ENCODE measurements at places on chromosomes 5 and 9.

DNA sequence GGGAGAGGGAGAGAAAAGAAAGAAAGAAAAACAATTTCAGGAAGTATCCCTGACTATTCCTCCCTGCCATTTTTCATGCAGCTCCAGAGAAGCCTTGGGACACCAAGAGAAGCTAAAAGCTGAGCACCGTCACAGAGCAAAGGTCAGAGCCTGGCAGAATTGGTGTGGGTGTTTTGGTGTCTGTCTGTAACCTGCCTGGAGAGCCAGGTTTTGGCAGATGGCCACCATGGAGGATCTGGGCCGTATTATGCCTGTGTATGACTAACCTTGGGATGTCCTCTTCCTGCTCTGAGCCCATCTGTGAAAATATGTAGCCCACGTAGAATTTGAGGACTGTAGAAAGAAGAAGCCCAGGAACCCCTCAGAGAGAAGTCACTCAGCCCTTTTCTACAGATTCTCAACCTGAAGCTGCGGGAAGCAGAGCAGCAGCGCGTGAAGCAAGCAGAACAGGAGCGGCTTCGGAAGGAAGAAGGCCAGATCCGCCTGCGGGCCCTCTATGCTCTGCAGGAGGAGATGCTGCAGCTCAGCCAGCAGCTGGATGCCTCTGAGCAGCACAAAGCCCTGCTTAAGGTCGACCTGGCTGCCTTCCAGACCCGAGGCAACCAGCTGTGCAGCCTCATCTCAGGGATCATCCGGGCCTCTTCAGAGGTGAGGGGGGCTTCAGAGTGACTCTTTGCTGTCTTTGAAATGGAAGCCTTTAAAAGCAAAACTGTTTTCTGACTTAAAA, 18.8 kb downstream of the GLE1 start:
- no peak for DNase-seq

- DNase-seq, result no peak
These were observed 7.2 kb downstream of the RC3H2 start for GRCh38 chr9:122897969-122898368.

DNA sequence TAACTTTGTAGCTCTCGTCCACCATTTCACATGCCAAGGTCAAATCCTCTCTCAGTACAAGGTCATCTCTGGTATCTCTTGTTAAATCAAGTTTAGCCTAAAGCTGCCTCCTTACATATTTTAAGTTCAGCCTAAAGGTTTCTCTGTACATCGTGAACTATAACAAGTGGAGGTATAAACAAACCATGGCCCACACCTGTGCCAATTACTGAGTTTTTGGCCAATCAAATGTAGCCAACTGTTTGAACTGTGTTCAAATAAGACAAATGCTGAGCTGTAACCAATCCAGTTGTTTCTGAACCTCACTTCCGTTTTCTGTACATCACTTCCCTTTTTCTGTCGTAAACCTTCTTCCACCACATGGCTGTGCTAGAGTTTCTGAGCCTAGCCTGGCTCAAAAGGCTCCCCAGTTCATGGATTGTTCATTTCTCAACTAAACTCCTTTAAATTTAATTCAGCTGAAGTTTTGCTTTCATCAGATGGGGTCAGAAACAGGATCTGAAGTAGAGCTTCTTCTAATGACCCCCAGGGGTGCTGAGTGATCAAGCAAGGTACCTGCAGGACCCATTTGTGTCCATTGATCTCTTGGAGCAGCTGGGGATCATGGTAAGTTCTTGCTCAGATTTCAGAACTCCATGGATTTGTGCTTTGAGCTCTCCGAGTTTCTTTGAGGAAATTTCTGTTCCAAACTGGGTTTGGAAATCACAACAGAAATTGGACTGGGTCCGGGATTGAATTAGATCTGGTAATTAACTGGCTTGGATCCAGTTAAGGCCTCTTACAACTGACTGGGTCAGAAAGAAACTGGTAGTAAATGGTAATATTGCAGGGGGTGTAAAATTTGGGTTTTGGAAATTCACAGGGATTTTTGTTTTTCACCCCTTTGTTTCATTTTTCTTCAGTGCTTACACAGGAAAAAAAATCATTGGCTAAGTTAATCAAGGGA, 11.0 kb upstream of the NANS start:
- DNase-seq, result peak; percentile 9

DNA sequence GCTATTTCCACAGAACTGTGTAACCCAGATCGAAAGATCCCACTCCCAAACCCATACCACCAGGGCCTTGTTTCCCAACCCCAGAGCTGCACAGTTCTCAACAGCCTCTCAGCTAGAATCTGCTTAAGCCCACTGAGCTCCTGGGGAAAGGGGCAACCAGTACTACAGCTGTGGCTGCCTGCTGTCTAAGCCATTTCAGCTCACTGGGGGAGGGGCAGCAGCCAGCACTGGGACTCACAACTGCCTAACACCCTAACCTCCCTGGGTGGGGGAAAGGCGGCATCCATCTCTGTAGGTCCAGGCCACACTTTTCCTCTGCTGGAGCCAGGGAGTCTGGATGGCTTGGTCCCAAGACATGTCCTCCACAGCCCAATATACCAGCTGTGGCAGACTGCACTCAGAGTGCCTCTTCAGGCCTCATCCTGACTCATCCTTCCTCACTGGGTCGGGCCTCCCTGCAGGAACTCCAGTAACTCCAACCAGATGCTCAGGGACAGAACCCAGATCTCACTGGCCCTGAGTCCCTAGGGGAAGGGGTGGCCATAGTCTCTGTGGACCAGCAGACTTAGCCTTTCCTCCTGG, 241.4 kb downstream of the HINT1 start:
- DNase-seq, result no peak

GRCh38 chr5:137236849-137237507, 262.1 kb downstream of the SPOCK1 start:
- no peak for DNase-seq

GRCh38 chr9:133815781-133816180, 77.6 kb upstream of the SARDH start:
- no peak for DNase-seq

GRCh38 chr5:2141254-2142000, 258.7 kb upstream of the IRX4 start:
- peak; percentile 53 for DNase-seq

DNA sequence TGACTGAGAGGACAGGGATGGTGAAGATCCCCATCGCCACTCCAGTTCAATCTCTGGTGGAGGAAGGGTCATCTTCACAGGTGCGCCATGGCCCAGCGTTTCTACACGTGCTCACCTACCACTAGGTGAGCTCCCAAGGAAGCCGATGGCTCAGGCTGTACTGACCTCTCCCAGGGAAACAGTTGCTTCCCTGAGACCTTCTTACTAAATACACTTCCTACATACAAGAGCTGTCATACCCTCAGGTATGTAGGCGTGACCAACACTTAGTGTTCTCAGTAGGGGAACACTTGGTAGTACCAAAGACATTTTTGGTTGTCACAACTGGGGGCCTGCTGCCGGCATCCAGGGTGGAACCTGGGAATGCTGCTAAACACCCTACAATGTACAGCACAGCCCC, 75.2 kb downstream of the TENT4A start:
- DNase-seq, result no peak

DNA sequence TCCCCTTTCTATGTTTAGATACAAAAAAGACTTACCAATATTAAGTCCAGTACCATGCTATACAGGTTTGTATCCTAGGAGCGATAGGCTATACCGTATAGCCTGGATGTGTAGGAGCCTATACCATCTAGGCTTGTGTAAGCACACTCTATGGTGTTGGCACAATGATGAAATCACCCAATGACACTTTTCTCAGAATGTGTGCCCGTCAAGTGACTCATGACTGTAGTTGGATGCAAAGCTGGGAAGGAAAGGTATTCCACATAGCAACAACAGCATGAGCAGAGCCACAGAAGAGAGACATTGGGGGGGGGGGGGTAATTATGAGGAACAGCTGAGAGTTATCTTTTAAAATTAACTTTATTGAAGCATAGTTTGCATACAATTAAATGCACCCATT, 63.2 kb downstream of the TTLL11 start:
- no peak for DNase-seq

GRCh38 chr5:79183011-79183410, 52.9 kb upstream of the JMY start:
- DNase-seq, result no peak

- no peak for DNase-seq
These were observed 1187.8 kb downstream of the CDH9 start for GRCh38 chr5:25850581-25850980.

- peak; percentile 77 for DNase-seq
These were observed 4.6 kb upstream of the DUSP1 start for GRCh38 chr5:172775326-172776234.

- no peak for DNase-seq
These were observed 39.4 kb downstream of the LHX2 start for GRCh38 chr9:124050955-124051354.

DNA sequence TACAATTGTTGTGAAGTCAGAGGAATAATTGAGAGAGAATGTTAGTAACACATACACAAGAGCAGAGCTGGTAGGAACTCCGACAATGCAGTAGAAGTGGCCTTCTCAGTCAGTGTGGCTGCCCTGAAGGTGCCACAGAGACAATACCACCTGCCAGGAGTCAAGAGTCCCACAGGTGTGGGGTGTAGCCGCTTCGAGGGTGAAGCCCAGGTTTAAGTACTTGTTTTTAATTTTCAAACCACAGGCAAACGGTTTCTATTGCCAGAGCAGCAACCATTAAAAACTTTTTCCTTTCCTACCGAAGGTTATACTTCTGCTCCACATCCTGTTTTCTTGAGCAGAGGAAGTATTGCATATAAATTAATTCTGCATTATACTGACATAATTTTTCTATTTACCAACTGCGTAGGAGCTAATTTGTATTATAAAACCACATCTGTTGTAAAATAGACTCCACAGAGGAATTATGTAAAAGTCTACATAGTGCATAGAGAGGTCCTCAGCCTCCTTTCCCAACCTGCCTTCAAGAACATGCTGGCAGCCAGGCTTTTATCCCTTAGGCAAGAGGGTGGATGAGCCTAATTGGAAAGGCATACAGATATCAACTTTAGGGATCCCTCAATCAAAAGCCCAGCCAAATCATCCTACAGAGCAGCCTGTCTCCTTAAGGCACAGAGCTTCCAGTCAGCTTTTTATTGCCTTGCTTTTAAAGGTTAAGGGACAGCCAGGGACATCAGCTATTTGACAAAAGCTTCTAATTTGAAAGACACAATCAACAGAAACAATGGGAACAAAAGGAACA, 12.9 kb upstream of the ACTBL2 start:
- DNase-seq, result no peak
